ENCODE measurements at places on chromosomes 2 and 18.

GRCh38 chr2:74864728-74865722, 31.1 kb downstream of the HK2 start:
- DNase-seq: no peak

GRCh38 chr2:232225895-232226294, 152.7 kb upstream of the ALPP start:
- DNase-seq: no peak

- peak; percentile 0 for DNase-seq
Observed at GRCh38 chr18:8871489-8871888, 166.1 kb downstream of the MTCL1 start.

GRCh38 chr2:175147186-175147585, 20.8 kb downstream of the ATF2 start:
- no peak for DNase-seq

DNA sequence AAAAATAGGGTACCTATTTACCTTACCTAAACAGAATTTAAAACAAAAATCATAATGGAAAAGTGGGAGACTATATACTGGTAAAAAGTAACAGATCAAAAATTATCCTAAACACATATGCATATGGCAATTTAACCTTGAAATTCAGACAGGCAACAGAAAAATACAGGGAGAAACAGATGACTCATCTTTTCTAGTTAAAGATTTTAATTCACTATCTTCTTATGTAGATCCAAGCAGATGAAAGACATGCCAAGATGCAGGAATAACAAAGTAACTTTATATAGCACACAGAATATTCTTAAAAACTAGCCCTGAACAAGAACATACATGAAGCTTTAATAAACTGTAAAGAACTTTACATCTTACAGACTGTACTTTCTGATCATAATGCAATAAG, 30.9 kb downstream of the PRPF40A start:
- no peak for DNase-seq

GRCh38 chr2:58006952-58007284, 39.7 kb upstream of the VRK2 start:
- DNase-seq: no peak

DNA sequence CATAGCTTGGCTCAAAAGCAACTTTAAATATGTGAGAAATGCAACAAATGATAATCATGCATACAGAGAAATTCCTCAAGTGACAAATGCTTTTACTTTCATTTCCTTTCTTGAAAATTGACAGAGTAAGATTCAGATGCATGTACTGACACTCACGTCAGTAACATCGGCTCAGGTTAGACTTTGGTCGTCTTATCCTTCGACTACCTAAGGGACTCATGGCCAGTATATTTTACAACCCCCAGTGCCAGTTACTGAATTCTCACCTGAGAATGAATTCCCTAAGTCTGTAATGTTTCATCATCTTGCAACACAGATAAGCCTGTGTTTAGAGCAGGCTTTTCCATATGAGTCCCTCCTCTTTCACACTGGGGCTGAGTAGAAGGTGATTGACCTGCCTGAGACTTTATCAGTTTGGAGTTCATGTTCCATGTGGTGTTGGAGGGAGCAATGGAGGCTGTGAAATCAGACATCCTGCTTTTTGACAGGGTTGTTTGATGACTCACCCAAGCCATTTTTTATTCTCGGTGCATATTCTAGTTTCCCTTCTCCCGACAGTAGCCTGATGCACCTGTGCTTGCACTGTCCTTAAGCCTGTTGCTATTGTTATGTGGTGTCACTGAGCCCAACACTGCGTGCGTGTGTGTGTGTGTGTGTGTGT, 30.5 kb upstream of the ATP8B1 start:
- DNase-seq: peak; percentile 25

DNA sequence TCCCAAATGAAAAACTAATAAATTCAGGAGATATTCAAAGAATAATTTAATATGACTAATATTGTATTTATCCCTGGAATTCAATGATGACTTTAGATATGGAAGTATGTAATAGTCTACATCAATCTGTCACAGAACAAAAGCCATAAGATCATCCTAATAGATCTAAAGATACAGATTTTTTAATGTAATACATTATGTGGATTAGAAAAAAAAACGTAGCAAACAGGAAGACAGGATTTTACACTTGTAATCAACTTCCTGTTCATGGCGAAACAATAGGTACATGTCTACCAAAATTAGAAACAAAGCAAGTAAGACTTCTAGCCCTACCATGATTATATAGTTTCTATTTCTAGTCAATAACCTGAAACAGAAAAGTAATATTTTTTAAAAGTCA, 192.2 kb downstream of the TTC32 start:
- DNase-seq: no peak

Data from HuH-7.5 (cell line).